Dermis microvascular lymphatic vessel endothelial cell (primary cell): ENCODE measurements at places on chromosomes 4 and X.

- no peak for DNase-seq
Measured at GRCh38 chrX:91079342-91080114, 355.1 kb upstream of the PABPC5 start.

- peak; percentile 63 for DNase-seq
Measured at GRCh38 chr4:48139691-48140090, 5.6 kb upstream of the TXK start.

DNA sequence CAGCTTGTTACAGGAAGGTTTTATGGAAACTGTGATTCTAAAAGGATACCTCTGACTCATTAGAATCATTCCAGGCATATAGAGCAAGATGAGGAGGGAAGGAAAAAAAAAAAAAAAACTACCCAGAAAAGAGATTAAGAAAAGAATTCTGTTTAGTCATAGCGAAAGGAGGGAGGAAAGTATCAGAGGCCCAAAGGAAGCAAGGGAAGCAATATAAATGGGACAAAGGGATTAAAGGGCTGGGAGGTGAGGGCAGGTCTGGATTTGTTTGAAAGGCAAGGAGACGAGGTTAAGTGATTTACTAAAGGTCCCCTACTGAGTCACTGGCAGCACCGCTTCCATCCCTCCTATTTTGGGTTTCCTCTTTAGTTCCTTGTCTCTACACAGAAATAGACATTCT lies 88.6 kb upstream of the IL1RAPL1 start:
- DNase-seq = peak; percentile 34

DNA sequence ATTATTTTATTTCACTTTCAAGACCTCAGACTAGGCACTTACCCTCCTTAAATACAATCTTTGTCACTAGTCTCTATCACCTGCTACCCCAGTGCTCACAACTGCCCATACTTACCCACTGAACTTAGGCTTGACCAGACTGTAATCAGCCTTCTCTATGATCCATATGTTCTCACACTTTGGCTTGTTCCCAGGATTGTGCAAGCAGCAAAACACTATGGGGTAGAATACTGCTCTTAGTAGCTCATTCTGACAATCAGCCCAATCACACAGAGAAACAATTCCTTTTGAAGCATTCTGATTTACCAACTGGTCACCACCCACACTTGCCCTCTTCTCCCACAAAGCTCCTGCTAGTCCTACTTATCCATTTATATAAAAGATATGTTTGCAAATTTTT lies 878.3 kb downstream of the FSTL5 start:
- DNase-seq = no peak
